Stimulated activated CD8-positive, alpha-beta memory T cell treated with anti-CD3 and anti-CD28 coated beads, Interleukin-4, amount 100 ng/mL, for 48 hours (primary cell): ENCODE measurements at places on chromosomes 2 and 18.

- no peak for DNase-seq
These were observed 1466.3 kb downstream of the DPP10 start for GRCh38 chr2:115908731-115909130.

GRCh38 chr18:75959150-75959549 lies 531.6 kb upstream of the SMIM21 start:
- DNase-seq: no peak

DNA sequence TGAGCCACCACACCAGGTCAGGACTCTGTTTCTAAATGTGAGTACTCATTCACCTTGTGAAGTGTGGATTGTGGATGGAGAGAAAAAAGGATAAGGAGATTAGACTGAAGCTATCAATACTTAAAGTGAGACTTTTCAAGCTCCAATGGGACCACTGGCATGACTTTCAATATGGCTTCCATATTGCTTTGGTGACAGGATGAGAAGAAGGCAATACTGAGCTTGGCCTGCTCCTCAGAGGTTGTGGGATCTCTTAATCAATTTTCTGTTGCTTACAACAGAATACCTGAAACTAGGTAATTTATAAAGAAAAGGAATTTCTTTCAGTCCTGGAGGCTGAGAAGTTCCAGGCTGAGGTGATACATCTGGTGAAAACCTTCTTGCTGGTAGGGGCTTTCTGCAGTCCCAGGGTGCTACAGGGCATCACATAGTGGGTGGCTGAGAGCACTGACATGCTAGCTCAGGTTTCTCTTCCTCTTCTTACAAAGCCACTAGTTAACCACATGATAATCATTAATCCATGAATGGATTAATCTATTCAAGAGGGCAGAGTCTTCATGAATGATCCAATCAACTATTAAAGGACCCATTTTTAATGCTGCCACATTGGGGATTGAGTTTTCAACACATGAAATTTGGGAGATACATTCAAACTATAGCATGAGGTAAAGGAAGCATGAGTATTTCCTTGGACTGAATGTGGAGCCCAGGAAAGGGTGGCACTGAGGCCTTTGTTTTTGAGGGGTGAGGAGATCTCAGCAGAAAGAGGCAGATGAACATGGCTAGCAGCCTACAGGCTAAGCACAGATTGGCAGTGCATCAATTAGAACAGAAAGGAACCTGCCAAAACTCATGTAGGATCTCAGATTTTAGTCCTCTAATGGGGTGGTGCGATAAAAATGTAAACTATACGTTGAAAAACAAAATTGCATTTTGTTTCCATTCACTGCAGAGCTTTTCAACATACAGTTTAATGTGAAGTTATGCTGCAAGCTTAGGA lies 274.5 kb downstream of the PIK3C3 start:
- no peak for DNase-seq

GRCh38 chr2:179165356-179166000 lies 99.2 kb downstream of the SESTD1 start:
- DNase-seq: no peak

GRCh38 chr2:112305132-112305531 lies 29.7 kb downstream of the ZC3H6 start:
- no peak for DNase-seq

- DNase-seq: no peak
These were observed 44.6 kb downstream of the HEATR5B start for GRCh38 chr2:37039580-37039979.

DNA sequence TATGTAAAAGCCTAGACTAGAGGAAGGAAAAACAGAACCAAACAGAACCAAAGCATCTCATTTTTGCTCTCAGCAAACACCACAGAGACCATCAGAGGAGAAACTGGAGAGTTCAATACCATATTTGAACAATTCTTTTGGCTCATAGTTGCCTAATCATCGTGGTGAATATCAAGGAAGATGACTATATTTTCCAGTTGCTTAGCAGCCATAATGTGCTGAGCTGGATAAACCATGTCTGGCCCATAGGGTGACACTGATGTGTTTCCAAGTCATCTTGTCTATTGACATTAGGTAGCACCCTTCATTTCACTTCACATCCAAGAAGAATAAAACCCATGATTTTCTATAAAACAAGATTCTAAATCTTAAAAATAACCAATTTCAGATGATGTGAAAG lies 5.9 kb upstream of the XRCC5 start:
- DNase-seq: no peak

DNA sequence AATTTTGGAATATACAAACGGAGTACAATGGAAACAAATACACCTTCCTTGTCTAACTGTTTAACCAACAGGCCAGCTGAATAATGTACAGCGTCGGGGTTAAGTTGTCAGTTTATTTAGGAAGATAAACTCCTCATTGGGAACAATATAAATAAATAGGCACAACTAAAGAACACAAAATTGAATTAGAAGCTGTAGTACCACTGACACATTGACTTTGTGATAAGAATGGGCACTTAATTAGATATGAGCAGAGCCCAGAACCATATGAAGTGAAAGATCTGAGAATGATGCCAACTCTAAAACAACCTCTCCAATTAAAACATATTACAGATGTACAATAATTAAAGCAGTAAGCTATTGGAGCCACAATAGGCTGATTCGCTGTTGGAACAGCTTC lies 44.4 kb downstream of the CCDC68 start:
- no peak for DNase-seq

DNA sequence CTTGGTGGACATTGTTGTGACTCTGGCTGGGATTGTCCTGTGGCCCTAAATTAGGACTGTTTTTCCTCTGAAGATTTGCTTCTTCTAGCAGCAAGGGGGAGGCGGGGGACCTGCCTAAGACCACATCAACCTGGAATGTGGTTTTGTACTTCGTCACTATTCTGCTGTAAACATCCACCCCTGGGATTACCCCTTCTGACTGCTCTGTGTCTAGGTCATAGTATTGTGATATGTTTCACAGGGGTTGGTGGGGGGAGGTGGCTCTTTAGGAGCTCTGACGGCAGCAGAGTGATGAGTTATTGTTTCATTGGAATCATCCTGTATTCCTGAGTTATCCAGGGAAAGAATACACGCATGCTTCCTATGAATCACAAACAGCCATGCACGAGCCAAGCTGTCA lies 226.4 kb upstream of the MYT1L start:
- no peak for DNase-seq

DNA sequence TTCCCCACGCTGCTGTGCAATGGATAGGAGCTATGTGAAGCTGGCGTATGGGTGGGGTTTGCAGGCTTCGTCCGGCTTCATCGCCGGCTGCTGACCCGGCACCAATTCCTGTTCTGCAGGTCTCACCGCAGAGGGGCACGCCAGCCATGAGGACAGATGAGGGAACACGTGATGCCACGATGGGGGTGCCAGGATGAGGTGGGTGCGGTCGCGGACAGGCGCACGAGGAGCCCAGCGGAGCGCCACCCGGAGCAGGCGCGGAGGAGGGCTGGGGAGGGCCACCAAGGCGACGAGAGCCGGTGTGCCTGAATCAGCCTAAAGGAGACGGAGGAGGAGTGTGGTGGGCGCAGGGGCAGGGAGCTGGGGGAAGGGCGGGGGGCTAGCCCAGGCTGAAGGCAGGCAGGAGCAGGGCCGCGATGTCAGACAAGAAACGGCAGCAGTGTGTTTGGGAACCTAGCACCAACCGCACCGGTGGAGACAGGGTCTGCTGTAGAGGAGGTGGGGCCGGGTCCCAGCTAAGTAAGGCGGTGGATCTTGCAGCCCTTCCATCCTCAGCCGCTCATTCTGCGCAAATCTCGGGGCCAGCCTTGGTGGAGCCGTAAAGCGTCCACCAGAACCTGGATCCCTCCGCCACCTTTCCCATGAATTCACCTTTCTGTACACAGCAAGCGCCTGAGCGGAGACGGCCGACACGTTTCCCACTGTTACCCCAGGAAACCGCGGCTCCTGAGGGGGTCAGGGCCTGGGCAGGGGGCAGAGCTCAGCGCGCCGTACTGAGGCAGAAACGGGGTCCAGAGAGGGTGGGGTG lies 17.0 kb upstream of the CD8A start:
- DNase-seq: peak; percentile 87

DNA sequence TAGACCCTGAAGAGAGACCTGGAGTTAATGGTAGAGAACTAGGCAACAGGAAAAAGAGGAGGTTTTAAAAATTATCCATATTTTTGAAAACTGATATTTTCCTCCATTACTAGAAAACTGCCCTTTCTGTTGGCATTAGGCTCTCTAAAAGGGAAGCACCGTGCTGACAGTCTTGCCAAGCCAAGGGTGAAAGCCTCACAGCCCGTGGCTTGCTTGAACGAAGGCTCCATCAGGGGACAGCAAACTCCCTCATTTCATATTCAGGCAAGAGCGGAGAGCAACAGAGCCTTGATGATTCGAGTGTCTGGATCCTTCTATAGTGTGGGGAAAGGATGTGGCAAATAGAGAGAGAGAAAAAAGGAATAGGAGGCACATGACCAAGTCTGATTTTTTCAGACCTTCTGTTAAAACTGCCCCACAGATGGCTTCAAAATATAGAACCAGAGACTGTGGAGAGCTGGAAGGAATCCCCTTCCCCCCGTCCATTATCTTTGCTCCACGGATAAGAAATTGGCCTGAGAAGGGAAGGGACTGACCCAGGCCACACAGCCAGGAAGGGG lies 67.0 kb downstream of the CACNB4 start:
- no peak for DNase-seq

DNA sequence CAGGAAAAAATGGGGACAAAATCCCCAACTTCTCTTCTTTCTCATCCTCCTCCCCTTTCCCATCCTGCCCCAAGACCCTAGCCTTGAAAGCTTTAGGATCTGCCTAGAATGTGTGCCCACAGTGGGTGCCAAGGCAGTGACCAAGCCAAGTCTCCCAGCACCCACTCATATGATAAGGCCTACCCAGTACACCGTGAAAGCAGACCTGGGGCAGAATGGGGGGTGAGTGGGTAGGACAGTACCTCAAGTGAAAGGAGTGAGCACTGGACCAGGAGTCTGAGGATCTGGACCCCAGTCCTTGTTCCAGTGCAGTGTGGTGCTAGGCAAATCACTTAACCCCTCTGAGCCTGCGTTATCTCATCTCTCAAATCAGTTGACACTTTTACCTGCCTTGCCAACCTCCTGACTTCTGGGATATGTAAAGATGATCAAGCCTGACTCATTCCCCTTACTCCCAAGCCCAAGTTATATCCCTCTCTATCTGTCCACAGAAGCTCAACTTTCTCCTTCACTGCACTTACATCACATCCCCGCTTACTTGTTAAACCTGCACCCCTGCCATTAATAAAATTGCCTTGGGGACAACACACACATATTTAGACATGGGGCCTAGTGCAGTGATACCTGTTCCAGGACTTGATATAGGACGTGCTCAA lies 109.7 kb downstream of the ATL2 start:
- no peak for DNase-seq

DNA sequence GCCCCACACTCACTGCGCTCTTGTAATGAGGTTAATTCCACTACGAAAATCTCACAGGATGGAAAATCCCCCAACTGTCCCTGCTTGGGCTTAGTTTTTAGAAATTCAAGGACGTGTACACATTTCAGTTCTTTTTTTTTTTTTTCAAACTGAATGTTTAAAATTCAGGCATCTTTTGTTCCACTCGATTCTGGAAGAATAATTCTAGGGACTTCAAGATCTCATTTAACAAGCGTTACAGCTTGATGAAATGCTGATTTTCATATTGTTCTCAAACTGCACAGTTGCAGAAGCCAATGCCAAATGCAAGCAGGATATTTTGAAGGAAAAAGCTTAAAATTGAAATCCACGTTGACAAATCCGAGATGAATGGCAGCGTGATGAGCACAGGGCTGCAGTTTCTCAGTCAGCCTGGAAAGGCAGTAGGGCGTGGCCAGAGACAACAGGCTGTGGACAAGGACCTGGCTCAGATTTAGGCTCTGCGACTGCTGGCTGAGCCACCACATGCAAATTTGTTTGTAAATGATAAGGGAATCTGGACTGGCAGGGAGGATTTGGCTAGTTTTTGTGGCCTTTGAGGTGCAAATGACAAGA lies 128.1 kb upstream of the MYCN start:
- DNase-seq: no peak

- no peak for DNase-seq
These were observed 53.1 kb downstream of the ZNF521 start for GRCh38 chr18:25298853-25299274.

DNA sequence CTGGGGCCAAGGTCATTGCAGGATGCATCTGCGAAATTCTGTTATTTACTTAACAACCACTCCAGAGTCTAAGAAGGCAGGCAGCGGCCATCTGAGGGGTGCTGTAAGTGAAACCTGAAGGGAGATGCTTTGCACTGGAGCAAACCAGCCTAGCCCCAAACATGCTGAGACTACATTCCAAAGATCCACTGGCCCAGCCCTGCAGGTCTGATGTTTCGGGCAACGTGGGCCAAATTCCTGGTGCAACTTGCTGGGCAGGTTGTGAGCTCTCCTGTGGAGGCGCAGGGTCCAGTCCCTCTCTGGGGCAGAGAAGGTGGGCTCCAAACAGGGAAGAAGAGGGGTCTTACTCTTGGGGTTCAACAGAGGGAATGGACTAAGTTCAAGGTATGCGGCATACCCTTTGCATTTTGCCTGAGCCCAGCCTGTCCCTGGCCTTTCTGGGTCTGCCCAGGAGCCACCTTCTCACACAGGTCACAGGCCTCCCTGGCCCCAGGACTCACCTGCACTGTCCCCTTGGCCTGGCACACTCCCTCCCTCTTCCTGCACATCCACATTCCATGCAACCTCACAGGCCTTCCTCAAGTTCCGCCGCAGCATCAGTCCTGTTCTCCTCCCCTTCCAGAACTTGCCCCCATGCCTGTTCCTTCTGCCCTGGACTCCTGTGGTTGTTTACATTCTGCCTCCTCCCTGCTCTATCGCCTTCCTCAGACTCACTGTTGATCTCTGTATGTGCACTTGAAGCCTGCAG lies 5.1 kb upstream of the MAL start:
- DNase-seq: no peak

- DNase-seq: no peak
These were observed 433.2 kb upstream of the RGPD4 start for GRCh38 chr2:107393516-107393915.
